ENCODE measurements at places on chromosomes 7 and 10.

- DNase-seq, result no peak
Measured at GRCh38 chr7:34078864-34079263, 173.5 kb downstream of the BMPER start.

DNA sequence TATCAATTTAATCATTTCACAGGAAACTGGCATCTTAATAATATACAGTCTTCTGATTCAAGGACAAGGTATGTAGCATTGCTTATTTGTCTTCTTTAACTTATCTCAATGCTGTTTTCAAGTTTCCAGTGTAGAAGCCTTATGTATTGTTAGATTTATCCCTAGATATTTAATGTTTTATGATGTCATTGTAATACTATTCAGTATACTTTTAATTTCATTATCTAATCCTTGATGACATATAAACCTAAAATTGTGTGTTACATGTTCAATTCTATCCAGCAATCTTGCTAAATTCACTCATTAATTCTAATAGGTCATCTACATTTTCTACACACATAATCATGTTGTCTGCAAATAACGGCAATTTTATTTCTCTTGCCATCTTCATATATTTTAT, 126.3 kb upstream of the SEC61G start:
- DNase-seq, result no peak

DNA sequence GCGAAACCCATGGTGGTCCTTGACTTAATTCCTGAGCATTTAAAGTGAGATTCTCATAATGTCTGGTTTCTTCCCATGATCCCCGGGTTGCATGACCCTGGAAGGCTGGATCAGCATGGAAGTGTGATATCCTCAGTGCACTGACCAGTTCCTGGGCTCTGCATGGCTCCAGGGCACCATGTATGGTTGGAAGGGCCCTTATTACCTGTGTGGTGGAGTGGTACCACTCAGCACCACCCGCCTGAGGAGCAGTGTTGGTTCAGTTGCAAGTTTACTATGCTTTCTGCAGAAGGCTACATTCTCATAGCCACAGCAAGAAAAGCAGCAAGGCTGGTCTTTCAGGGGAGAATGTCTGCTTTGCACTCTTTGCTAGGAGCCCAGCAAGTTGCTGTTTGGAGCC, 325.7 kb upstream of the MKI67 start:
- no peak for DNase-seq

DNA sequence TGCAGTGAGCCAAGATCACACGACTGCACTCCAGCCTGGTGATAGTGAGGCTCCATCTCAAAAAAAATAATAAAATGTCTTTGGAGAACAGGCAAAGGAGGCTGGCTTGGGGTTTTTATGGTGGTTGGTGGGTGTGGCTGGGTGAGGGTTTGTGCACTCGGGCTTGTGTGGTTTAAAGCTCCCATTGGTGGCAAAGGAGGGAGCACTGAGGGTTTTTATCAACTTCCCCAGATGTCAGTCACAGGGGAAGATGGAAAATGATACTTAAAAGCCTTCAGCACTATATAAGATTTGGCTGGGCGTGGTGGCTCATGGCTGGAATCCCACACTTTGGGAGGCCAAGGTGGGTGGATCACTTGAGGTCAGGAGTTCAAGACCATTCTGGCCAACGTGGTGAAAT, 16.3 kb upstream of the RNF216 start:
- no peak for DNase-seq

DNA sequence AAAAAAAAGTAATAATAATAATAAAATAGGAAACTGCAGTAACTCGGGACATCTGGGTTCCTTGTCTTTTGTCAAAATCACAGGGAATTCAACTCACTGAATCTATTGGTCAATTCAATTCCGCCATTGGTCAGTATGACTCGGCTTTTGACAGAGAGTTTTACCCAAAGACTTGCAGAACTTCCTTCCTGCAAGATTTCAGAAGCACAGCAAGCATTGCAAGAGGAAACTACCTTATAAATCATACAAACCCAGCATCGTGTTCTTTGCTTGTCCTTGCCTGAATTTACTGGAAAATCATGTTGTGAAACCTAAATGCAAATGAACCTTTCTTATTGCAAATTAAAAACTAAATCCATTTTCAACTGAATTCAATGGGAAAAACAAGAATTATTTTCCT, 15.5 kb downstream of the KLF6 start:
- no peak for DNase-seq

- DNase-seq, result no peak
Measured at GRCh38 chr10:8473205-8473604, 418.7 kb downstream of the GATA3 start.

Measured in fibroblast of mammary gland (primary cell).